Fibroblast of skin of back (primary cell): ENCODE measurements at places on chromosomes 5 and 9.

DNA sequence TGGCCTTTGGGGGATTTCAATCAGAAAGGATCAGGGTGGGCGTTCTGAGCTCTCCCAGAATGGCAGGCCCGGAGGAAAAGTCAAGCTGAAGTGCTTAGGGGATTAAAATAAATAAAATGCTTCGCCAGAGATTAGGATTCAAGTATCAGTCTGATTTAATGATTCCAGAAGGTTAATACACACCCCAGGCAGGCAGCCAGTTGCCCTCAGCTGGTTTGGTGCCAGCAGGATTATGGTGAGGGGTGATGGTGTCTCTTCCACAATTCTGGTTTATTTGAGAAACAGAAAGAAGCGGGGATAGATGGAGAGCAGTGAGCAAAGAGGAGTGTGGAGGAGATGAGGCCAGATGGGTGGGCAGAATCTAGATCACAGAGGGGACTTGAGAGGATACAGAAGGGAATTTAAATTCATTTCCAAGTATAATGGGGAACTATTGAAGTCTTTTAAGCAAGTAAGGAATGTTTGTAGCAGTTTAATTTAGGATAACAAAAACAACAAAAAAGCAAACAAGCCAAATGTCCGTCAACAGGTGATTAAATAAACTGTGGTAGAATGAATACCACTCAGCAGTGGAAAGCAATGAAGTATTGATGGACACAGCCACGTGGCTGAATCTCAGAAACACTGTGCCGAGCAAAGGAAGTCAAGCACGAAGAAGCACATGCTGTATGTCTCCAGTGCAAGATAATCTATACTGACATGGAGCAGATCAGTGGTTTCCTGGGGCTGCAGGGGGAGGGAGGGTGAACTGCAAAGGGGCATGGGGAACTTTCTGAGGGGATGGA is 297.7 kb downstream of the MSX2 start:
- no peak for DNase-seq

GRCh38 chr5:16626696-16627264 is 10.0 kb upstream of the RETREG1 start:
- no peak for DNase-seq

- DNase-seq: peak; percentile 21
Observed at GRCh38 chr9:14313378-14313940, 482 bp downstream of the NFIB start.

DNA sequence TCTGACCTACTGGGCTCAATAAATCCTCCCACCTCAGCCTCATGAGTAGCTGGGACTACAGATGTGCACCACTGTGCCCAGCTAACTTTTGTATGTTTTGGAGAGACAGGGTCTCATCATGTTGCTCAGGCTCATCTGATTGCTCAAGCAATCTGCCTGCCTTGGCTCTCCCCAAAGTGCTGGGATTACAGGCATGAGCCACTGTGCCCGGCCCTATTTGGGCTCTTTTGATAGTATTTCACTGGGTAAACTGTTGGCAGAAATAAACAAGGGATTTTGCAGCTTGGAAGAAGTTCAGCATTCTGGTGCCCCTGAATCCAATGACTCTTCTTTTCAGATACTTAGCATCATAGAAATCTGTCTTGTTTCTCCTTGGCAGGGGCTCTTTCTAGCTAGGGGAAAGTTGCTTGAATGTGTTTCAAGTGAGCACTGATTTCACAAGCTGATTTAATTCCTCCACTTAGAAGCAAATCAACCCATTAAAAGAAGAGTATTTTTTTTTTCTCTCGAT is 146.8 kb downstream of the PAPPA start:
- no peak for DNase-seq

GRCh38 chr9:137352511-137353222 is 50.6 kb upstream of the NRARP start:
- no peak for DNase-seq

- DNase-seq: peak; percentile 90
Observed at GRCh38 chr9:69307446-69308205, 17.4 kb upstream of the ENTREP1 start.

DNA sequence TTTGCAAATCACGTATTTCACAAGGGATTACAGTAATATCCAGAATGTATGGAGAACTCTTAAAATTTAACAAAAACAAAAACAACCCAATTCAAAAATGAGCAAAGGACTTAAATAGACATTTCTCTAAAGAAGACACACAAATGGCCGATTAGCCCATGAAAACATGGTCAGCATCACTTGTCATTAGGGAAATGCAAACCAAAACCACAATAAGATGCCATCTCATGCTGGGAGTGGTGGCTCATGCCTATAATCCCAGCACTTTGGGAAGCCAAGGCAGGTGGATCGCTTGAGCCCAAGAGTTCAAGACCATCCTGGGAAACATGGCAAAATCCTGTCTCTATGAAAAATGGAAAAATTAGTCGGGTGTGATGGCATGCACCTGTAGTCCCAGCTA is 120.2 kb downstream of the SUSD1 start:
- no peak for DNase-seq

DNA sequence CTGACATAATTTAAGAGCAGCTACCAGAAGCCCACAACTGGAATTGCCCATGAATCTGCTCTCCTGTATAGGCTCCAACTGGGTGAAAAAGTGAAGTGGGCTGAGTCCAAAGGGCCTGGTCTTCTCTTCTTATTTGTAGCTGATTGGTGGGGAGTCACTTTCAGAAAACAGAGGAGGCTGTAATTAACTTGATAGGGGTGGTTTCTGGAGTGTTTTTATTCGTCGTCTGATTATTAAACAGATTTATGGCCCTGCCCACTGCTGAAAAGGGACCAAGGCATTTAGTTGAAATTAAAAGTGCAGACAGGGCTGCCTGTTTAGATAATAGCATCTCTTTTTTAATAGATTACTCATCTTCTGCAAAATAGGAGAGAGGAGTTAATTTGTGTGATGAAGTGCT is 81.0 kb upstream of the SAP30L start:
- DNase-seq: no peak
